ENCODE measurements at places on chromosomes 12 and 14. TPM values are rescaled to one million over a fixed set of nuclear protein-coding genes. Genes with fewer than 3 reads are reported as not detected.

DNA sequence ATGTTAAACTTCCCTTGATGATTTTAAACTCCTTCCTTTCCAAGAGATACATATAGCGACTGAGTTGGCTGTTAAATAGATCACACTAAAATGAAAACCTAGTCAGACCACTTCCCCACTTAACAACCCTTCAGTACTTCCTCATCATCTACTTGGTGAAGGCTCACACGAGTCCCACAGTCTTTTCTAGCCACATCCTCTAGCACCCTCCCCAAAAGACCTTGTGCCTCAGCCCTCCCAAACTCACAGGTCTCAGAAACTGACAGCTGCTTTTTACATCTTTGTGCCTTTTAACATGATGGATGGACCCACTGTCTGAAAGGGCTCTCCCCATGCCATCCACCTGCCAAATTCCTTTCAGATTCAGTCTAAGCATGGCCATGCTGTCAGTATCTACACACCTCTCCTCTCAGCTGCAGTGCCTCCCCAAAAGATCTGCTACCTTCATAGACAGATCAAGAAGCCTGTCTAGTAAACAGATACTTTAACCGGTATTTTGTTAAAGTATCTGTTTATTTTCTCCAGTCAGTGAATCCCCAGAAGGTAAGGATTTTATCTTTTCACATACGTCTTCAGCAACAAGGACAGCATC, 65.1 kb upstream of the GPHB5 start:
- no peak for DNase-seq

- DNase-seq: no peak
These were observed 411.0 kb downstream of the NELL2 start for GRCh38 chr12:44465139-44465538.

GRCh38 chr12:59548930-59549329, 46.9 kb upstream of the SLC16A7 start:
- no peak for DNase-seq

GRCh38 chr14:58549105-58549757, 88.5 kb upstream of the DACT1 start:
- no peak for DNase-seq

The TMBIM4 gene
- total RNA-seq: 139 TPM

The TRPV4 gene
- total RNA-seq: 0.59 TPM
